Adipose tissue (tissue), 3 donors: ENCODE measurements at places on chromosomes 1 and 21. TPM values are rescaled to one million over a fixed set of nuclear protein-coding genes. Genes with fewer than 3 reads are reported as not detected.

Gene OR2T34
- not detected for polyA plus RNA-seq

Gene OR2L13
- not detected for polyA plus RNA-seq

Gene OSCP1
- 10.3 TPM for polyA plus RNA-seq

Gene MYOM3
- polyA plus RNA-seq: 0.34 TPM
